GDM1 (cell line): ENCODE measurements at places on chromosomes 1 and 21.

- no peak for DNase-seq
Observed at GRCh38 chr1:215637041-215637573, 70.0 kb downstream of the KCTD3 start.

DNA sequence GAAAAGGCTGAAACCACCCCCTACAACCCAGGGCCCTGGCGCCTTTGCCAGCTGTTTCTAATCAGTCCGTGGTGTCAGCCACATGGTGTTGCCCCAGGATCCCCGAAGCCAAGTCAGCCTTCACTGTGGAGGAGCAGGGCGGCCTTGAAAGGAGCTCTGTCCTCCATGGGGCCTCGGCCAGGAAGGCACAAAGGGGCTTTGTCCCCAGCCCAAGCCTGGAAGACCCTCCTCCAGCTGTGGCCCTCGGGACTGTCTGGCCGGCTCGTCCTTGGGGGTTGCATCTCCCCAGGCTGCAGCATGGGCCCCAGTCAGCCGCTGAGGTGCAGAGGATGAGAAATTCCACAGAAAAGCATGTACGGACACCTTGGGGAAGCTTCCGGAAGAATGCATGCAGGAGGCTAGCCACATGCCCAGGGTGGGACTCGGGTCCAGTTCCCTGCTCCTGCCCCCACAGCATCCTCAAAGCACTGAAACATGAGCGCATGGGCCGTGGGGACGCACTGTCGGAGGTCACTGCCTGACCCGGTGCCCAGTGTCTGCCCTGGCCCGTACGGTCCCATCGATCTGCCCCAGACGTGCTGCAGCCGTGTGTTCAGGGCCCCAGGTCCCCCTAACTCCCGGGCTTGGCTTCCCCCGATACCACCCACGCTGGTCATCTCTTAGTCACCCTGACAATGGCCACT, 38.6 kb upstream of the POFUT2 start:
- DNase-seq, result no peak

- DNase-seq, result no peak
Observed at GRCh38 chr1:70945676-70946075, 101.9 kb downstream of the PTGER3 start.

DNA sequence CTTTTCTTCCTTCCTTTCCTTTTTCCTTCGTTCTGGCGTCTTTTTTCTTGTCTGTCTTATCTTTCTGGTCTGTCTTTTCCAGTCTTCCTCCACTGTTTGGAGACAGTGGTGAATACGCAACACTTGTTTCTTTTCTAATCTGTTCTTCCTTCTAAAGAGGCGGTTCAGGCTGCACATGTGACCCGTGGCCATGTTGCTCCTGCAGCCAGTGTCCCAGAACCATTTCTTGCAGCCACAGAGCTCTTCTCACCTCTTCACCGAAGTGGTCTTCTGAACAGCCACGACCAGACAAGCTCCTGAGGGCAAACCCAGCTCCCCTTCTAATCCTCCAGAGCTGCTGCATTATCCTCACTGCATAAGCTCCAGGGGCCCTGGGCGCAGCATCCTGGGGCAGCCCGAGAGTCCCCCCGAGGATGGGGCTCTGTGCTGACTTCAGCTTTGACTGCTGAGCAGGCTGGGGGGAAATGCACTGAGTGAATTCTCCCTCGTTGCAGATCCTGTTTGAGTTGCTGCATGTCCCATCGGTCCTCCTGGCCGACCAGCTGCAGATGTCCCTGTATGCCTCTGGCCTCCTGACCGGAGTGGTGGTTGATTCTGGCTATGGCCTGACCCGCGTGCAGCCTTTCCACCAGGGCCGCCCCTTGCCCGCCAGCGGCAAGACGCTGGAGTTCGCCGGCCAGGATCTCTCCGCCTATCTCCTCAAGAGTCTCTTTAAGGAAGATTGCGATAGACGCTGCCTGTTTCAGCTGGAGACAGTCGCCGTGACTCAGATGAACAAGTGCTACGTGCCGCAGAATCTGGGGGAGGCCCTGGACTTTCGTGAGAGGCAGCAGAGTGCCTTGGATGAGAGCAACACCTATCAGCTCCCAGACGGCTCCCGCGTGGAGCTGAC, 70.4 kb downstream of the ACTL8 start:
- DNase-seq, result no peak

- DNase-seq, result no peak
Observed at GRCh38 chr1:218759795-218760194, 413.9 kb upstream of the LYPLAL1 start.

DNA sequence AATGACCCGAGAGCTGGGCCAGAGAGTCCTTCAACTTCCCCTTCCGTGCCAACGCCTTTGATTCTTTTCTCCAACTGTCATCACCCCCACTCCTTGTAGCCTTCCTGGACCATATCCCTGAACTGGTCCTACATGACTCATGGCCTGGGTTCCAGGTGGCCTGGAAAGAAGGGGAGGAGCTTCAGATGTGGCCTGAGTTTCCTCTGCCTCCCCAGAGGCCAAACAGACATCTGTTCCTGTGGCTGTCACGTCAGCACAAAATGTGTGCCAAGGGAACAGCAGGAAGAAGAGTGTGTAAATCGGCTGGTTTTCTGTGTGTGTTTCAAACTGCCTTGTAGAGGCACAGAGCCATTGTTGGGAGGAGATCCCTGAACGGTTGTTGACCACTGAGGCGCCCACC, 24.9 kb upstream of the KIRREL1 start:
- no peak for DNase-seq

DNA sequence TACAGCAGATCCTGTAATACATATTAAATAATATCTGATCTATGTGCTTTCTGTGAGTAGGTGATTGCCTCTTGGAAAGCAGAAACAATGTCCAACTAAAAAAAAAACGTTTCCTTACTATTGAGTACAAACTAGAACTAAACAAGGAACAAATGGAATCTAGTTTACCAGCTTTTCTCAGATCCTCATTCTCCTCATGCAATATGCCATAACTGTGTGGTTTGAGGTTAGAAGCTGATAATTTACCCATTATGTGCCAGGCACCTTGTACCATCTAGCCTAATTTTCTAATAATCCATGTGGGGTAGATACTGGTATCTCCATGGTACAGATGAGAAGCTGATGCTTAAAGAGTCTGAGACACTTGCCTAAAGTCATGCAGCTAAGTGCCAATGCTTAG, 154.7 kb downstream of the PTGER3 start:
- no peak for DNase-seq

DNA sequence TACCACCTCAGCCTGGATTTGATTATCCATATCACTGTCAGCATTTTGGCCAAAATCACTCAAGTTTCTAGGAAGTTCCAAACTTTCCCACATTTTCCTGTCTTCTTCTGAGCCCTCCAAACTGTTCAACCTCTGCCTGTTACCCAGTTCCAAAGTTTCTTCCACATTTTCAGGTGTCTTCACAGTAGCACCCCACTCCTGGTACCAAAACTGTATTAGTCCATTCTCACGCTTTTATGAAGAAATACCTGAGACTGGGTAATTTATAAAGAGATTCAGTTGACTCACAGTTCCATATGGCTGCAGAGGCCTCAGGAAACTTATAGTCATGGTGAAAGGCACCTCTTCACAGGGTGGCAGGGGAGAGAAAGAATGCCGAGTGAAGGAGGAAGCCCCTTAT, 39.4 kb downstream of the STXBP3 start:
- no peak for DNase-seq

DNA sequence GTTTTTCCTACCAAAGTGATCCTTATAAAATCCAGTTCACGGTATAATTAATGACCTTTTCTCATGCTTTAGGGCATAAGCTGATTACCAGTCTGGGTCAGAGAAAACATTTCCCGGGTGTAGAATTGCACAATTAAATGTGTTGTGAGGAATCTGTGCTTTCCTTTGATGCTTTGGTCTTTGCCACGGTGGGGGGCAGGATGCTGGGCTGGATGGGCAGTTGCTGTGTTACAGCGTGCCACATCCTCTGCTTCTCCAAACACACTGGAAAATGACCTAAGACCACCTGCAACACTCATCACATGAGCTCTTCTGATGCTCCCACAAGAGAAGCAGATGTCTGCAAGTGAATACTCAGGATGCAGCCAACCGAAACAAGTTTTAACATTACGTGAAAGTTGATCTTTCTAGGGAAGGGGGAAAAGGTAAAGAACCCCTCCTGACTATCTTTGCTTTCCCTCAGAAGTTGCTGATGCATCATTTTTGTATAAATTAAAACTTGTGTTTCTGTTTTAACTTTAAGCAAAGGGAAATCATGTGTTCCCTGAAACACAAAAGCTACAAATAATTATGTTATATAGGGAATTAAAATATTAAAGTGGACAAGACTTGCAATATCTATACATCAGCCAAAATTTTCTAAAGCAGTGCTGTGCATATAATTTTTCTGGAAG, 515.3 kb upstream of the NR5A2 start:
- DNase-seq, result no peak

GRCh38 chr21:42026082-42026435, 15.9 kb upstream of the ZBTB21 start:
- DNase-seq, result no peak

GRCh38 chr21:42179316-42179715, 39.6 kb upstream of the ABCG1 start:
- no peak for DNase-seq

GRCh38 chr1:18901952-18902522, 318 bp downstream of the ALDH4A1 start:
- DNase-seq, result no peak
